Stimulated activated CD8-positive, alpha-beta memory T cell treated with anti-CD3 and anti-CD28 coated beads, Interleukin-4, amount 100 ng/mL, for 48 hours (primary cell): ENCODE measurements at places on chromosomes 11 and 22.

GRCh38 chr11:17452668-17453067 lies 24.0 kb downstream of the ABCC8 start:
- DNase-seq: no peak

GRCh38 chr22:25747245-25747944 lies 5.4 kb downstream of the MYO18B start:
- DNase-seq: no peak

DNA sequence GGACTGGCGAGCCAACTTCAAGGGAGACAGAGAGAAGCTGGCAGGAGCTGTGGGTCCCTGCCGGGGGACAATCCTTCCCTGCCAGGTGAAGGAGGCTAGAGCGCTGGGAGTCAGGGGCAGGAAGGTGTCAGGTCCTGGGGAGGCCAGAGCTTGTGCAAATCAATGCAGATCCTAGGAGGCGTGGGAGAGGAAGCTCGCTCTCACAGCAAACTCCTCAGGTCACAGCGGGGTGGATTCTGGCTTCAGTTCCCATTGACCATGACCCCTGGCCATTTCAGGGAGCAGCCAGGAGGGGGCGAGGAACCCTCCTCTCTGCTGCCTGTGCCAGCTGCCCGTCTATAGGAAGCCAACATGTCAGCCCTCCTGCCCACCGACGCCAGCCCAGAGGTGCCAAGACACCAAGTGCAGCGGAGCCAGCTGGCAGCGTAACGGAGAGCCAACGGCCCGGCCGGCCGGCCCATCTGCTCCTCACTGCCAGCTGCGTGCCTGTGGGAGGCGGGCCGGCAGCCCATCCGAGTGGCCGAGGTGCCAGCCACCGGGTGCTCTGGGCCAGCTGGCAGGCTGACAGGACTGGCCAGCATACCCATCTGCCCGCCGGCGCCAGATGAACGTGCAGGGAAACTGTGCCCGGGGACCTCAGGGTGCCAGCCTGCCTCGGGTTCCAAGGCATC lies 374.8 kb downstream of the MIAT start:
- no peak for DNase-seq

DNA sequence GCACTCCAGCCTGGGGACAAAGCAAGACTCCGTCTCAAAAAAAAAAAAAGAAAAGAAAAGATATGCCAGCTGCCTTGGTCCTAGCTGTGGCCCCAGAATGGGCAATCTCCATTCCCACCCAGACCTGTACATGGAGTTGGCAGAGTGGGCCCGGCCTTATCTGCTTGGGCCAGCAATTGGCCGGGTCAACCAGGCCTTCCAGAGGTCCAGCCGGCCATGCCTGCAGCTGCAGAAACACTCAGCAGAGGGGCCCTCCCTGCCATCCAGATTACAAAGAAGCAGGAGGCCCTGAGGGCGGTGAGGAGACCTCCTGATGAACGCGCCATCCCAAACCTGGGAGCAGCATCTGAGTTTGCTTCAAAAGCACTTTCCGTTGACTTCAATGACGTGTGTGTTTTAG lies 26.9 kb upstream of the ARFGAP3 start:
- no peak for DNase-seq

DNA sequence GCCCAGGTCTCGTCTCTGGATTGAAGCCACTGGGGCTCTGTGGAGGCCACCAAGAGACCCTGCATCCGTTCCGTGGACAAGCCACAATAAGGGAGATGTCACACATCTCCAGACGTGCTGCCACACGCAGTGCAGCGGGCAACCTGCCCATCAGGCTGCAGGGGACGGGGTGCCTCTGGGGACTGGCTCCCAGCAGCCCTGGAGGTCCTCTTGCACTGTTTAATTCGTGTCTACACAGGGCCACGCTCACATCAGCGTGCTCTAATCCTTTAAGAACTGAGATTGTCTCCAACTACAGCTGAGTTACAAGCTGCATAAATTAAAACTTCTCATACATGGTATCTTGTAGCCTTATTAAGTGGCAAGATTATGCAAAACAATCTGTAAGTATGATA lies 1232.2 kb downstream of the BRD1 start:
- DNase-seq: no peak

DNA sequence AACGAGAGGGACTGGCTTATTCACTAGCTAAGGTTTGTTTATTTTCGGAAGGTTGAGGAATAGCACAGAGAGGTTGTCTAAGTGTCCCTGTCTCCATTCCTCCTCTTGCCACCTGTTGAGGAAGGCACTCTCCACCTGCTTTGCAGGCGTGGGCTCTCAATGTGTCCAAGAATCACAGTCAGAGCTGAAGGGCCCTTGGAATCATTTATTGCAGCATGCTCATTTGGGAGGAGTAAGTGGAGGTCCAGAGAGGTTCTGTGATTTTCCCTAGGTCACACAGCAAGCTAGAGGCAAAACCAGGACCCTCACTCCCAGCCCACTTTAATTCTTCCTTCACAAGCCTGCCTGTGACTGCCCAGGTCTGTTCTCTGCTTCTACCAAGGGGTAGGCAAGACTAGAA lies 21.3 kb downstream of the ZBTB16 start:
- DNase-seq: no peak

GRCh38 chr11:76730887-76731565 lies 52.1 kb upstream of the TSKU start:
- no peak for DNase-seq

DNA sequence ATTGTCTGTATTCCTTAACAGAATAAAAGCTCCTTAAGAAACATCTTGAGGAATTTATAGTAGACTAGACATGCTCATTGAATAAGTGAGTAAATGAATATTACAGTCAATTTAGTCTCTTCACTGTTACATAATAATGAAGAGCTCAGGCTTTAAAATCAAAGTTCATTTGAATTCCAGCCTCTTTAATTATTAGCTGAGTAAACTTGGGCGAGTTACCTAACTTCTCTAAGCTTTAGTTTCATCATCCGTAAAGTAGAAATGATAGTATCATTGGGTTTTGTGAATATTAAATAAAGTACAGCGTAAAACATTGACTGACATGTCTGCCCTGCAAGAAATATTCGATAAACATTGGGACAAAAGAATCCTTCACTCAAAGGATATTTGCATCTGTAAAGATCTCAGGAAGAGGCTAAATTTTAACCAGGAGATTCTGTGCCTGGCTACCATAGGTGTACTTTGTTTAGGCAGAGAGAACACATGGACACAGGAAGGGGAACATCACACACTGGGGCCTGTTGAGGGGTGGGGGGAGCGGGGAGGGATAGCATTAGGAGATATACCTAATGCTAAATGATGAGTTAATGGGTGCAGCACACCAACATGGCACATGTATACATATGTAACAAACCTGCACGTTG lies 15.2 kb upstream of the BBOX1 start:
- no peak for DNase-seq

- DNase-seq: no peak
Observed at GRCh38 chr11:15501566-15501965, 386.8 kb downstream of the INSC start.

DNA sequence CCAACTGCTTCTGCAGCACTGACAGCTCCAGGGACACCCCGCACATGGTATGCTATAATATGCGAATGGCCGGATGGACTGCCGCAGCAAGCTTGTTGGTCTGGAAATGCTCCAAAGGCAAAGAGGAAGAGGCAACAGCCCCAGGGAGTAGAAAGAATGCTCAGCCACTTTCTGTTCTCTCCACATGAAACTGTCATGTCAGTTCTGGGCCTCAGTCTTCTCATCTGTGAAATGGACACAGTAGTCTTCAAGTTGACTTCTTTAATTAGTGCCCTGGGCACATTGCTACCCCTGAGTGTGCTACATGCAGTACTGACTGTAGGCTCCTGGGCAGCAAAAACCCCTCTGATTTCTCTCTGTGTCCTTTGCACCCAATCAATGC lies 19.9 kb downstream of the IL10RA start:
- no peak for DNase-seq

DNA sequence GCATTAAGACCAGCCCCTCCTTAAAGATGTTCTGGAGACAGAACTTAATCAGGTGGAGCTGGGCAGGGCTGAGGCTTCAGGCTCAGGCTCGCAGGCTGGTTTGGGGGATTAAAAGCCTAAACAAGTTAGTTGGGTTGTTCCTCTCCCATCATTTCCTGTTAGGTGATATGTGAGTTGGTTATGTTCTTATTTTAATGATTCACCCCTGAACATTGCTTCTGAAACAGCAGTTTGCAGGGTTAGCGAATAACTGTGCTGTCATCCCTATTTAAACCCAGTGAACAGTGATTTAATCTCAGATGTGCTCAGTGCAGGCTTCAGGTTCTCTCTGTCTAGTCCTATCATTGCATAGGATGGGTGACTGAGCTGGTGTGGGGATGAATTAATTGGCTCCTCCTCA lies 47.4 kb upstream of the BIRC3 start:
- DNase-seq: no peak

- peak; percentile 80 for DNase-seq
Observed at GRCh38 chr11:70176940-70177689, 26.0 kb upstream of the FADD start.

DNA sequence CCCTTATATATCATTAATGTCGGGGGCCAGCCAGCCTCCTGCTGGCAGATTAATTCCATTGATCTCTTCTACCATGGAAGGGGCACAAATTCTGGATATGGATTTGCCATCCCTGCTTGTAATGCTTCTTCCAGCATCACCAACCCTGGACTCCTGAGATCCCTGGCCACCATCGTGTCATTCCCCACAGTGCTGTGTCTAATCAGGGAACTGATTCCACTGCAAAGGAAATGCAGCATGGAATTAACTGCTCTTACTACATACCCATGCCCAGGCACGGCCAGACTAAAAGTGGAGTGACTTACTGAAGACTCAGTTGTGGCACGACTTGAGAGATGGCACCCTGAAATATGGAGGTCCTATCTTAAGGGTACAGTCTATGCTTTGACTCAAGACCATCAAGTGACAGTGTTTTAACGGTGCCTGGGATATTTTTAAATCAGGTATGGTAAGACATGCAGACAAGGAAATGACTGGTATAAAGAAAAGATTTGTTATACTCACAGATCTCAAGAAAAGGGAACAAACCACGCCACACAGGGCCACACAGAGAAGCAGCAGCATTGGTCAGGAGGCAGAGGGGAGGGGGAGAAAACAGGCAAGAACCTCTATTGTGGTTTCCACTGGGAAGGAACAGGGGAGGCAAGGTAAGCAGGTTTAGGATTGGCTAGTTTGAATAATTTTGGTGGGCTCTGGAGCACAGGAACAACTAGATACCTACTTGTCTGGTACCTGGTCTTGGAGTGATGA lies 65.1 kb downstream of the IGLL5 start:
- DNase-seq: no peak

DNA sequence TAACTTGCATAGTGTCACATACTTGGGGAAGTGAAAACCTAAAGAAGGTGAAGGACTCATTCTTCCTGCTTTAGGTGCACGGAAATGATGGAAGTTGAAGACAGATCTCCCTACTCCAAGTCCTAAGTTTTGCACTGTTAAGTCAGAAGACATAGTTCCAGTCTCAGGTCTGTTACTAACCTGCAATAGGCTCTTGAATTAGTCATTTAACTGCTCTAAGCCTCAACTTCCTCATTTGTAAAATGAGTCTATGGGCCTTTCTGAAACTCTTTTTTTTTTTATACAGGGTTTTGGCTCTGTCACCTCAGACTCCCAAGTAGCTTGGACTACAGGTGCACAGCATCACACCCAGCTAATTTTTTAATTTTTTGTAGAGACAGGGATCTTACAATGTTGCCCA lies 30.8 kb upstream of the POU2AF1 start:
- DNase-seq: no peak

DNA sequence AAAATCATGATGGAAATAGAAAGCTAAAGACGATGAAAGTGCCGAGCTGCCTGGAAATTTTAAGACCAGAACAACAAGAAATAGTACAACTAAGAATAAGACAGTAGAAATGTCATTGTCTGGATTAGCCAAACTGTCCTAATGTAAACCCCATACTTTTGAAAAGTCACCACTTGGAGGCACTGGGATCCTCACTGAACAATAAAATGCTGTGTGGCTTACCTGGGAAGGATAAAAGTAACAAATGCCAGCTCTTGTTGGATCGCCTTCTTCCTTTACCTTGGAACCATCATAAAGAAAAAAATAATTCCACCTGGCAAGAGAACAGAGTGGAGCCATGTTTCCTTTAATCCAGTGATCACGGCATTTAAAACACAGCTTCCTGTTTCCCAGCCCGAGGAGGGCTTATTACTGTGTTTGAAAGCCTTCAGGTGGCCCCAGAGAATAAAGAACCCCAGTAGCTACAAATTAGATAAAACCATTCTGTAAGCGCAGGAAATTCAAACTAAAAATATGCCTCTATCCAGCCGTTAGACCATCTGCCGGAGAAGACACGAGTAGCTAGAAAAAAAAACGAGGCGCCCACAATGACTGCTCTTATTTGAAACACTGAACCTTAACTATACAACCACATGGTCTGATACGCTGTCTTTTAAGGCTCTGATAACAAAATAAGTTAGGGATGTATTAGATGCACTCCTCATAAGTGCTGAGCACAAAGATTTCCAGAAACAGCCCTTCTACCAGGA lies 4.4 kb downstream of the HPS4 start:
- DNase-seq: no peak

DNA sequence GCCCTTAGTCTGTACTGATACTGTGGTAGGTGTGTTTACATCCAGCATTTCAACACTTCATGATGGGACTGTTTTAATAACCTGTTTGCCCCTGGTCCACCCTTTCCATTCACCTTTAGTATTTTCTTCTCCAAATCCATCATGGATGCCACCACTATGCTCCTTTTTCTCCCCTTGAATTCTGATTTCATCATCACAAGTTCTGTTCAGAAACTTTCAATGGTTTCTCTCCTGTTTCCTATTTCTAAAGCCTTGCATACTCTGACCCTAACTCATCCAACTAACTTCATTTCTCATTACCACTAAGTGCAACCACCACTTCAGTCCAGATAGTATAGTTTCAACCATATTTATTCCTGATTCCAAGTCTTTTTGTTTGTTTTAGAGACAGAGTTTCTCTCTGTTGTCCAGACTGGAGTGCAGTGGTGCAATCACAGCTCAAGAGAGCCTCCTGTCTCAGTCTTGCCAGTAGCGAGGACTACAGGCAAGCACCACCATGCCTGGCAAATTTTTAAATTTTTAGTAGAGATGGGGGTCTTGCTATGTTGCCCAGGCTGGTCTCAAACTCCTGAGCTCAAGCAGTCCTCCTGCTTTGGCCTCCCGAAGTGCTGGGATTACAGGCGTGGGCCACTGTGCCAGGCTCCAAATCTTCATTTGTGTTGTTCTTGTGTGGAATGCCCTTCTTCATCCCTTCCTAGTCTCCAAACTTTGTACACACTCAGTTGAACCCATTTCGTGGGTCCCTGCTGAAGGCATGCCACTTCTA lies 1.2 kb upstream of the LIN7C start:
- DNase-seq: no peak
